Frontal cortex (tissue), 4 donors: ENCODE measurements at places on chromosomes 1 and 21. TPM values are rescaled to one million over a fixed set of nuclear protein-coding genes. Genes with fewer than 3 reads are reported as not detected.

GRCh38 chr1:237619553-237619952, 271.2 kb downstream of the ZP4 start:
- DNase-seq = no peak

- no peak for DNase-seq
Observed at GRCh38 chr21:35438643-35439404, 389.7 kb upstream of the RUNX1 start.

The WNT9A gene
- 1.2 TPM for total RNA-seq

The SMIM12 gene
- 7.7 TPM for total RNA-seq
